Kidney epithelial cell (primary cell): ENCODE measurements at places on chromosomes 16 and 17.

- no peak for DNase-seq
Observed at GRCh38 chr16:14335297-14335696, 264.2 kb downstream of the MRTFB start.

GRCh38 chr17:44221084-44221861 lies 1.8 kb upstream of the UBTF start:
- no peak for DNase-seq

DNA sequence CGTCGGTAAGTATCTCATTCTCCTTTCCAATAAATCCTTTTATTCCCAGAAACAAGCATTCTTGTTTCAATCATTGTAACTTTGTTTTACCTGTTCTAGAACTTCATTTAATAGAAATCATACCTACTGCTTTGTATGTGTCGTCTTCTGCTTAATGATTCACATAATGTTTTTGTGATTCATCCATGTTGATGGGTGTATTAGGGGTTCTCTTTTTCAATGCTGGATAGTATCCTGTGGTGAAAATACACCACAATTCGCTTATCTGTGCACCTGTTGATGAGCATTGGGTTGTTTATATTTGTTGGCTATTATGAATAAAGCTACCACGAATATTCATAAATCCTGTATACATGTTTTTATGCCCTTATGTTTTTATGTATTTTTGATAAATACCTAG lies 703.2 kb downstream of the MAF start:
- DNase-seq, result no peak

DNA sequence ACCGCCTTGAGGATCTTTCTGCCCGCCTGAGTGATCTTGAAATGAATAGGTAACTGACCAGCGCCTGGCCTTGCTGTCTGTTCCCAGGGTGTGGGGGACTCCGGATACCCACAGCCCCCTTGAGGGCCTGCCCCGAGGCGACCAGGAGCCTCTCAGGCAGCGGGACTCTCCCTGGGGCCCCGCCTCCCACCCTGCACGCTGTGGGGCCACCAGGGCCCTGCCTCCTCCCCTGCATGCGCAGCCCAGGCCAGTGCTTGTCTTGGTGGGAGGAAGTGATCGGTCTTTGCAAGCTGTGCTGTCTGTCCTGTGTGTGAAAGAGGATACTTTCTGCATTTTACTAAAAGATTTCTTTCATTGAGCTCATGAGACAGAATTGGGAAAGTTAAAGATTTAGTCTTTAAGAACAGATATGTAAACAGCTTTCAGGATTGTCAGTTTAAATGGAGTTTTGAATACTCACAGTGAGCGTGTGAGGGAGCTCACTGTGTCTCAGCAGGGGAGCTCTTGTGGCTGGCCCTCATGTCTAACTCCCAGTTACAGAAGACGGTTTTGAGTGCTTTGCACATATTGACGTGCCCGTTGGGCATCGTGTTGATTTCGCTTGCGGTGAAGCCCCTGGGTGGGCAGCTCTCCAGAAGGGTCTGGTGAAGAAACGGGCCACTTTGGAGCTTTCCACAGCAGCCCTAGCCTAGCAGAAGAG lies 36.1 kb upstream of the CAPN15 start:
- DNase-seq, result no peak

DNA sequence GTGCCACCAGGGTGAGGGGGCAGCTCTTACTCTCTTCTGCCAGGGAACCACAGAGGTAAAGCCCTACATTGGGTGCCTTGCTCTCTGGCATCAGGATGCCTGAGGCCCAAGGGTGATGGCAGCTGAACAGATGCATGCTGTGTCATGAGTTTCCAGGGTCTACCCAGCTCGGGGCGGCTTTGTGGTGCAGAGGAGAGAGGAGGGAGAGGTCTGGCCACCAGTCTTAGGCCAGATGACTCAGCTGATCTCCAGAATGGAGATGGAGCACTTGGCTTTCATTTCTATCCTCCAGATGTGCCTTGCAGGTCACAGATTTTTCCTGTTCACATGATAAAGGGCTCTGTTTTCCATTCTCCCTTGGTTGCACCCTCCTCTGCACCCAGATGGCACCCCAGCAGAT lies 23.6 kb upstream of the USP22 start:
- no peak for DNase-seq

GRCh38 chr17:29012535-29012934 lies 6.7 kb upstream of the SEZ6 start:
- DNase-seq, result no peak
